ENCODE measurements at places on chromosomes 6 and 20.

GRCh38 chr6:5472571-5472970 lies 211.3 kb downstream of the FARS2 start:
- DNase-seq: no peak

- DNase-seq: no peak
Measured at GRCh38 chr6:168951217-168951616, 302.4 kb downstream of the THBS2 start.

- no peak for DNase-seq
Measured at GRCh38 chr6:158769771-158770432, 49.3 kb downstream of the EZR start.

GRCh38 chr6:6439778-6440177 lies 119.3 kb upstream of the F13A1 start:
- no peak for DNase-seq

Measured in stimulated activated CD4-positive, alpha-beta T cell treated with anti-CD3 and anti-CD28 coated beads, Interleukin-1b, Interleukin-23, amount 100 ng/mL, for 48 hours (primary cell).